ENCODE measurements at places on chromosomes 3 and 15.

GRCh38 chr15:81516012-81516411 is 142.0 kb upstream of the TMC3 start:
- DNase-seq, result no peak

DNA sequence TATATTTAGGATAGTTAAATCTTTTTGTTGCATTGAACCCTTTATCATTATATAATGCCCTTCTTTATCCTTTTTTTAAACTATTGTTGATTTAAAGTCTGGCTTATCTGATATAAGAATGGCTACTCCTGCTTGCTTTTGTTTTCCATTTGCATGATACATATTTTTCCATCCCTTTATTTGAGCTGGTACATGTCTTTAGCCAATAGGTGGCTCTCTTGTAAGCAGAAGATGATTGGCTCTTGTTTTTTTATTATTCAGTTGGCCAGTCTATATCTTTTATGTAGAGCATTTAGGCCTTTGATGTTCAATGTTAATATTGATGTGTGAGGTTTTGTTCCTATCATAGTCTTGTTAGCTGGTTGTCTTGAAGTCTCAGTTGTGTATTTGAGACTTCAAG is 99.5 kb upstream of the MCTP2 start:
- no peak for DNase-seq

GRCh38 chr15:52427804-52428203 is 100.9 kb downstream of the MYO5A start:
- no peak for DNase-seq

DNA sequence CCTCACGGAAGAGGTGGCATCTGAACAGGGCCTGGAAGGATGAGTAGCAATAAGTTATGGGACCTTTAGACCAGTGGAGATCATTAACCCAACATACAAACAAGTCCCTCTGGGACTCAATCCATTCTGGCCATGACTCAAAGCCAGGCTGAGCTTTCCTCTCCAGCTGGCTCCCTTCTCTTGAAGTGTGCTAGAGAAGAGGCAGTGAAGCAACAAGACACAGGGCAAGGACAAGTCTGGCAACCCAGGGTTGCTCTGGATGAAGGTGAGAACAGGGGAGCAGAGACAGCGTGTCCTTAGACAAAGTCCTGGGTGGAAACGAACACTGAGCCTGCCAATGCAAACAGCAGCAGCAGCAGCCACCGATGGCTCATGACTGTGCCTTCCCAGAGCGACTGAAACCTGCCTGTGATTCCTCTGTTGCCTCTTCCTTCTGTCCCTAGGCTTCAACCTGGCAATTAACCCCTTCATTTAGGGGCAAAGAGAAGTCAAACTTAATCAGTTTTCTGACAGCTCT is 86.8 kb downstream of the BDH1 start:
- DNase-seq, result no peak

DNA sequence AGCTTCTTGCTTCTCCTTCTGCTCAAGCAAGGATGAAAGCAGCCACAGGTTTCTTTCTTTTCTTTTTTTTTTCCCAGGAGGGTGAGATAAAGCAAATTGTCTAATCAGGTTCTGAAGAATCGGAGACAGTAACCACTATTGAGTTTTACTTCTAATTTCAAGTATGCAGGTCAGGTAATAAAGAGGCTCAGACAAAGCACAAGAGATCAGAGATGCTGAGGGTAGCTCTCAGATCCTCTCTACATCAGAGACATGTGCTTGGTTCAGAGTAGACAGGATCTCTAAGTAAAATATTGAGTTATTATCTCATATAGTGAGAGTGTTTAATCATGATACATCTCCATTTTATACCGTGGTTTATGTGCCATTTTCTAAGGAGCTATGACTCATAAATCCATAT is 168.5 kb downstream of the NFKBIZ start:
- no peak for DNase-seq

DNA sequence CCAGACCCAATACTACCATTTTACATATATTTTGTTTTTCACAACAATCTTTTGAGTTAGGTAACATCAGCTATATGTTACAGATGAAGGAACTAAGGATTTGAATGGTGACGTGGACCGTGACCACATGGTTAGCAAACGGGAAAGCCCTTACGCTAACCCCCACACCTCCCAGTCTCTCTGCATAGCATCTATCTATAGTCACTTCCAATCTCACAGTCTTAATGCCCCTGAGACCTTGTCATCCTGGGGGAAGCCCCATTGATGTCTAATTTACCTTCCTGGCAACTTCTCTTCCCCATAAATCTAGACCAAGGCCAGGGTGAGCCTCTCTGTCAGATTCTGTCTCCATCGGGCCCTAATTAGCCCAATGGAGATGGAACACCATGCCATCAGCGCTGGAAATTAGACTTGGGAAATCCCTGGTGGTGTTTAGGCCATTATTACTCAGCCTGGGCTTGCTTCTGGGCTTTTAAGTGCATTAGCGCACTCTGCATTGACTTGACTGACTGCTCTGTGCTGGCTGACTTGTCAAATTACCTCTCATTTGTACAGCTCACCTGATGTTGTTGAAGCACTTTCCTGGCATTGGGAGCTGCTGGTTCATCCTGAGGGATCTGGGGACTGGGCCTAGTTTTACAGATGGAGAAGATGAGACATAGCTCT is 34.0 kb upstream of the SH3GL3 start:
- DNase-seq, result no peak

DNA sequence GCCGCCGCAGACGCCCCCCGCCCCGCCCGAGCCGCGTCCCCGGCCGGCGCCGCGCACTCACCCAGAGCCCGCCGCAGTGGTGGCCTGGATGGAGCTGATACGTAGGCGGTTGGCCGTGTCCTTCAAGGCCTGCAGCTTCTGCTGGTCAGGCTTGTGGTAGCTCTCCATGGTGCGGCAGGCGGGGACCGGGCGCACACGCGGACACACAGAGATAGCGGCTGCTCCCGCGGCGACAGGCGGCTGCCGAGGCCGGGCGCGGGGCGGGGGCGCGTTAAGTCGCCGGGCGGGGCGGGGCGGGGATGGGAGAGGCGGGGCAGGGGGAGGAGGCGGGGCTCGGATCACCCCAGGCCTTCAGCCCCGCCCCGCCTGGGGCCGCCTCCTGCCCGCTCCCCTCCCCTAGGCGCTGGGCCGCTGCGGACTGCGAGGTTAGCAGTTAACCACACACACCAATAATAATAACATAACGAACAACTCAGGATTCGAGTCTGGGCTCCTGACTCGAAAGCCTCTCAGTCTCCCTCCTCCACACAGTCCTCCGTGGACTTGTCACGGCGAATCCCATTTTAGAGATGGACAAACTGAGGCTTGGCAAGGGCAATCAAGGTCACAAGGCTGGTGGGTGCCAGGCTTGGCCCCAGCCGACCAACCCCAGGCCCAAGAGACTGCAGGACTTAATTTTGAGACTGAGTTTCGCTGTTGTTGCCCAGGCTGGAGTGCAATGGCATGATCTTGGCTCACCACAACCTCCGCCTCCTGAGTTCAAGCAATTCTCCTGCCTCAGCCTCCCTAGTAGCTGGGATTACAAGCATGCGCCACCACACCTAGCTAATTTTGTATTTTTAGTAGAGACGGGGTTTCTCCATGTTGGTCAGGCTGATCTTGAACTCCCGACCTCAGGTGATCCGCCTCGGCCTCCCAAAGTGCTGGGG is at the start of gene TKT:
Gene TKT, minus strand, starts transcription at position 248 of the 929 bp plus-strand sequence. Its CDS starts 80 bp downstream, at position 168.
- peak; percentile 89 for DNase-seq

DNA sequence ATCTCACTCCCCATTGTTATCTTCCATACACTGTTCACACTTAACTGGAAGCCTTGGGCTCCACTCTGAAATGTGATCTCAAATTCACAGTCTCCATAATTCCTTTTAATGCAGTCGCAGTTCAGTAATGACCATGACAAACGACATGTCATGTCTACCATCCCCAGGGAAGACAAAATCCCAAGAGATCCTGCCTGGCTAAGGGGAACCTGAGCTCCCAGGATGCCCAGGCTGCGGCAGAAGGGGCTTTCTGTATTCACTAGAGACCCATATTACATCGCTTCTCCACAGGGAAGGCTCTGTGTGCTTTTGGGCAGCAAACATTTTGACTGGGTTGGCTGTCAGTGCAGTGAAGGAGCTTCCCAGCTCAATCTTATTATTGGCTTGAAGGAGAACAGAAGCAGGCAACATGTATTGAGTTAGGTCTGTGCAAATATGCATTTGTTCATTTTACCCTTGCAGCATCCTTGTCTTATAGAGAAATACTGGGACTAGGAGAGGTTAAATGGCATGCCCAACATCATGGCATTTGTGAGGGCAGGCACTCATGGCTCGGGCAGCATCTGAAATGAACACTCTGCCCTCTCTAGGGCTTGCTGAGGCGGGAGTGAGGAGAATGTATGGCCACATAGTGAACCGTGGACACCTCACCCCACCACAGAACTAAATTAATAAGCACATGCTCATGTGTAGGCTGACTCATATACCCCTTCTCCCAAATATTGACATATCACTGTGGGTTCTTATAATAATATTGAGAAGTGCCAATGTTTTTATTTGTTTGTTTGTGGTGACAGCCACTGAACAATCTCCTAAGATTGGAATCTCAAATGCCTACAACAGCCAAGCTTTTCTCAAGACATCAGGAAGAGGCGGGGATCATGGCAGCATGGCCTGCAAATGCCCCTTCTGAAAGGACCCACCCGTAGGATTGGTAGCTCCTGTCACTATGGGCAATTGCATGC is 141.6 kb upstream of the FOXB1 start:
- DNase-seq, result no peak

All from hematopoietic multipotent progenitor cell treated with erythropoietin and hydrocortisone succinate and interleukin-3 and kit ligand, for 15 days (in vitro differentiated cells).